ENCODE measurements at places on chromosomes 6 and 20. TPM values are rescaled to one million over a fixed set of nuclear protein-coding genes. Genes with fewer than 3 reads are reported as not detected.

DNA sequence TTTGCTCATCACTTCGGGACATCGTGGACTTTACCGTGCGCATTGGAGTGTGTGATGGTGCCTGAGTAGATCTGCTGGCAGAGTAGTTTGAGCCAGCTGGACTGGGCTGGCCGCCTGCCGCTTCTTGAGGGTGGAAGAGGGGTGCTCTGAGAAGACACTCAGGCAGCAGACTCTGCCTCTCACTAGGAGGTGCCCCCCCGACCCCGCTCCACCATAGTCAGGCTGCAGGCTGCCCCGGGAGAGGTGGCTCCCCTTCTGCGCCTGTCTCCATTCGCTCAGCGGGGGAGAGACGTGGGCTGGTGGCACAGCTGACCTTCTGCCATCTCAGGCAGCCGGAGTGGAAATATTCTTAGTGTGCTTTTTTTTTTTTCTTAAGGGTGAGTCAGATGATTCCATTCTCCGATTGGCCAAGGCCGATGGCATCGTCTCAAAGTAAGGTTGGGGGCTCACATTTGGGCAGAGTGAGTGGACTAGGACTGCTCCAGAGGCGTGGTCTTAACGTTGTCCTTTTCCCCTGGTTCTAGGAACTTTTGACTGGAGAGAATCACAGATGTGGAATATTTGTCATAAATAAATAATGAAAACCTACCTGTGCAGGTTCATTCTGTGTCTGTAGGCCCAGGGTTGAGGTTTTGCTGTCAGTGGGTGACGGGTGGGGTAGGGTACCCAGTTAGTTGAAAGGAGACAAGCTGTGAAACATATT lies 1.2 kb downstream of the RPS21 start:
- H3K4me3 ChIP-seq = peak overlapping the region; percentile 98
- H3K4me1 ChIP-seq = peaks cover 32% of the 10 kb centered on the region
- no peaks in the 10 kb centered on the region for H3K27me3 ChIP-seq
- DNase-seq = no peak
- no peaks in the 10 kb centered on the region for H3K36me3 ChIP-seq
- no peak overlapping the region for H3K27ac ChIP-seq

DNA sequence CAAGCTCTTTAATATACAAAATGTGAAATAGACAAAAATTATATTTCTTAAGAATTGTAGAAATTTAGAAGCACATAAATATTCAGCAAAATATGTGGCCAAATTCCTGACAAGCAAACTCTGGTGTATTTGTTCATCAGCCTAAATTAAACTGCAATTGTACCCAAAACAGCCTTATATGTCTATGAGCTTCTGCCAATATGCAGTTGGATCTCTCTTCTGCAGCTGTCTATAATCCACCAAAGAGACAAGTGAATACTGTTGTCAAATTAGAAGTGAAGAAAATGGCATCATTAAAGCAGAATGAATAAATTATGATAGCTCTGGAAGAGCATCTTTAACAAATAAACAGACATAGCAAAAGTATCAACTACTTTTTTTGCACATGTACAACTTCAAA lies 755.7 kb downstream of the GRIK2 start:
- no peak overlapping the region for H3K4me3 ChIP-seq
- H3K27me3 ChIP-seq = no peaks in the 10 kb centered on the region
- no peaks in the 10 kb centered on the region for H3K36me3 ChIP-seq
- no peak overlapping the region for H3K27ac ChIP-seq
- no peaks in the 10 kb centered on the region for H3K4me1 ChIP-seq

GRCh38 chr6:138572167-138572875 lies 73.0 kb upstream of the NHSL1 start:
- H3K27ac ChIP-seq = peak overlapping the region; percentile 53
- H3K36me3 ChIP-seq = no peaks in the 10 kb centered on the region
- H3K4me3 ChIP-seq = peak overlapping the region; percentile 30
- DNase-seq = peak; percentile 75

- H3K4me3 ChIP-seq = no peak overlapping the region
- H3K27ac ChIP-seq = no peak overlapping the region
- peaks cover 43% of the 10 kb centered on the region for H3K4me1 ChIP-seq
- DNase-seq = no peak
- no peaks in the 10 kb centered on the region for H3K27me3 ChIP-seq
These were observed 120.0 kb downstream of the CEBPB start for GRCh38 chr20:50310673-50311051.

Gene NOX3
- total RNA-seq = not detected

Measured in left lung (tissue), 14 donors.